Neural cell (in vitro differentiated cells): ENCODE measurements at places on chromosomes 6 and 20. TPM values are rescaled to one million over a fixed set of nuclear protein-coding genes. Genes with fewer than 3 reads are reported as not detected.

RIPOR3 gene
- polyA plus RNA-seq: not detected in 2 replicates

FAM83B gene
- not detected in 2 replicates for polyA plus RNA-seq

RIPK1 gene
- polyA plus RNA-seq: 8.5 and 10.4 TPM in 2 replicates

MAP3K7 gene
- polyA plus RNA-seq: 66.1 and 71.6 TPM in 2 replicates

SLC22A2 gene
- polyA plus RNA-seq: not detected in 2 replicates

OR2J3 gene
- polyA plus RNA-seq: not detected in 2 replicates

HTR1B gene
- polyA plus RNA-seq: 0.19 and 0.58 TPM in 2 replicates

KCTD20 gene
- 32.4 and 37.6 TPM in 2 replicates for polyA plus RNA-seq

ANKRD66 gene
- polyA plus RNA-seq: not detected in 2 replicates

SLC25A27 gene
- 31.1 and 44.5 TPM in 2 replicates for polyA plus RNA-seq

CYP24A1 gene
- 0.12 TPM in 1 of 2 replicates, not detected in the other for polyA plus RNA-seq

KIFC1 gene
- 0.52 and 2.1 TPM in 2 replicates for polyA plus RNA-seq

PTGIS gene
- polyA plus RNA-seq: 3.0 and 3.2 TPM in 2 replicates

ULBP1 gene
- 0.22 and 0.38 TPM in 2 replicates for polyA plus RNA-seq

C2 gene
- polyA plus RNA-seq: 1.2 and 1.5 TPM in 2 replicates

ITPR3 gene
- 0.11 and 0.16 TPM in 2 replicates for polyA plus RNA-seq

PGC gene
- not detected in 2 replicates for polyA plus RNA-seq

SYCP2L gene
- 9.2 and 9.4 TPM in 2 replicates for polyA plus RNA-seq

TSBP1 gene
- polyA plus RNA-seq: not detected in 2 replicates

ADGRG6 gene
- 0.37 and 0.66 TPM in 2 replicates for polyA plus RNA-seq

PDYN gene
- polyA plus RNA-seq: 17.3 and 17.7 TPM in 2 replicates

ADGRB3 gene
- polyA plus RNA-seq: 62.4 and 66.5 TPM in 2 replicates

SRSF3 gene
- polyA plus RNA-seq: 393 and 508 TPM in 2 replicates

TMEM217 gene
- polyA plus RNA-seq: 0.32 TPM in 1 of 2 replicates, not detected in the other

PPP1R3G gene
- not detected in 2 replicates for polyA plus RNA-seq

SLC18B1 gene
- polyA plus RNA-seq: 3.5 and 9.0 TPM in 2 replicates

SLC32A1 gene
- 36.2 and 40.0 TPM in 2 replicates for polyA plus RNA-seq

HAO1 gene
- polyA plus RNA-seq: not detected in 2 replicates

GSTA3 gene
- not detected in 2 replicates for polyA plus RNA-seq

PRDM1 gene
- polyA plus RNA-seq: 0.09 TPM in 1 of 2 replicates, not detected in the other

FAM83C gene
- not detected in 2 replicates for polyA plus RNA-seq

SNAP91 gene
- polyA plus RNA-seq: 88.6 and 94.1 TPM in 2 replicates

PHF1 gene
- 102 and 112 TPM in 2 replicates for polyA plus RNA-seq

SLC17A2 gene
- not detected in 2 replicates for polyA plus RNA-seq

MUC22 gene
- polyA plus RNA-seq: not detected in 2 replicates

CD164 gene
- 35.3 and 42.6 TPM in 2 replicates for polyA plus RNA-seq

DEFB132 gene
- not detected in 2 replicates for polyA plus RNA-seq

DDO gene
- polyA plus RNA-seq: not detected in 2 replicates

HCRTR2 gene
- polyA plus RNA-seq: 7.5 and 8.1 TPM in 2 replicates

RCAN2 gene
- 37.4 and 38.9 TPM in 2 replicates for polyA plus RNA-seq
